ENCODE measurements at places on chromosomes 2 and 18.

- no peak for DNase-seq
Measured at GRCh38 chr2:118846953-118847761, at the start of gene EN1. Gene EN1 (minus strand): TSS chr2:118847648. CDS start chr2:118847167, 481 bp downstream.

GRCh38 chr2:186345745-186346144 lies 140.3 kb upstream of the ZC3H15 start:
- DNase-seq, result no peak

DNA sequence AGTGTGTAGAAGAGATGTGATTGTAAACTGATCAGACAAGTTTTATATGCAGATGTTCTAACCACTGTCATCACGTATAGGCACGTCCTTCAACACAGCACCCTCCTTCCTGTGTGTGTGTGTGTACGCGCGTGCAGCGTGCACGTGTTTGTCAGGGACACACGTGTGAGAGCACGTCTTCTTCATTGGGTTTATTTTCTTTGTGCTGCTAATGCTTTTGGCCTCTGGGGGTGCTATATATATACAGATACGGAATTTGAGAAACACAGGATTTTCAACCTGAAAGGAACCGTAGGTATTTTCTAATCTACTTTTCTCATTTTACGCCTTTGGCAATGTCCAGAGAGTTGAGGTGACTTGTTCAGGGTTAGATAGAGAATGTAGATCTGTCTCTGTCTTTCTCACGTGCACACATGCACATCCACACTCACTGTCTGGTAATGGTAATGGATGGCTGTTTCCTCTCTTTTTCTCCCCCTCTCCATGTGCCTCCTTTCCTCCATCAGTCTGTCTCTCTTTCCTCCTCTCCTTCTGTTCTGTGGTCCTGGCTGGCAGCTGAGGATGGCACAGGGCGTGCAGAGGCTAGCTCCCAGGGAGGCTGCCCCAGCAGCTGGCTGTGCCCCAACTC lies 13.4 kb upstream of the CELF4 start:
- DNase-seq, result peak; percentile 61

- no peak for DNase-seq
Measured at GRCh38 chr2:240478346-240479110, 43.1 kb downstream of the GPC1 start.

DNA sequence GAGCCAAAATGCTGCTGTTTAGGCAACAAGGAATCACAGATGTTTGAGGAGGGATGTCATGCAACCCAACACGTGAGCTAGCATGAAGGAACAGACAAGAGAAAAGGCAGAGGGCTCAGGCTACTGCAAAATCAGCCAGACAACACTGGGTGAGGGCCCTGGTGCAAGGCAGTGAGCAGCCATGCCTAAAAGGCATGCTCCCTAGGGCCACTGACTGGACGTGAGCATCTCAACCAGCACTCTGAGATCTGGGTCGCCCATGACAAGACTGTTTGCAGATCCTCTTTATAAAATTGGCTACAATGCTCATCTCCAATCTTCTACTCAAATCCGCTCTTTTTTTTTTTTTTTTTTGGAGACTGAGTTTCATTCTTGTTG lies 49.1 kb downstream of the KIAA2012 start:
- DNase-seq, result no peak

GRCh38 chr2:103986001-103986400 lies 867.9 kb upstream of the POU3F3 start:
- no peak for DNase-seq

DNA sequence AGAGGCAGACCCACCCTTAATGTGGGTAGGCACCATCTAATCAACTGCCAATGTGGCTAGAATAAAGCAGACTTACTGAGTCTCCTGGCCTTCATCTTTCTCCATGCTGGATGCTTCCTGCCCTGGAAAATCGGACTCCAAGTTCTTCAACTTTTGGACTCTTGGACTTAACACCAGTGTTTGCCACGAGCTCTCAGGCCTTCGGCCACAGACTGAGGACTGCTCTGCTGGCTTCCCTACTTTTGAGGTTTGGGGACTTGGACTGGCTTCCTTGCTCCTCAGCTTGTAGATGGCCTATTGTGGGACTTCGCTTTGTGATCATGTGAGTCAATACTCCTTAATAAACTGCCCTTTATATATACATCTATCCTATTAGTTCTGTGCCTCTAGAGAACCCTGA lies 21.9 kb downstream of the ST8SIA5 start:
- DNase-seq, result no peak

- DNase-seq, result no peak
Measured at GRCh38 chr2:71611781-71612527, 158.6 kb downstream of the DYSF start.

DNA sequence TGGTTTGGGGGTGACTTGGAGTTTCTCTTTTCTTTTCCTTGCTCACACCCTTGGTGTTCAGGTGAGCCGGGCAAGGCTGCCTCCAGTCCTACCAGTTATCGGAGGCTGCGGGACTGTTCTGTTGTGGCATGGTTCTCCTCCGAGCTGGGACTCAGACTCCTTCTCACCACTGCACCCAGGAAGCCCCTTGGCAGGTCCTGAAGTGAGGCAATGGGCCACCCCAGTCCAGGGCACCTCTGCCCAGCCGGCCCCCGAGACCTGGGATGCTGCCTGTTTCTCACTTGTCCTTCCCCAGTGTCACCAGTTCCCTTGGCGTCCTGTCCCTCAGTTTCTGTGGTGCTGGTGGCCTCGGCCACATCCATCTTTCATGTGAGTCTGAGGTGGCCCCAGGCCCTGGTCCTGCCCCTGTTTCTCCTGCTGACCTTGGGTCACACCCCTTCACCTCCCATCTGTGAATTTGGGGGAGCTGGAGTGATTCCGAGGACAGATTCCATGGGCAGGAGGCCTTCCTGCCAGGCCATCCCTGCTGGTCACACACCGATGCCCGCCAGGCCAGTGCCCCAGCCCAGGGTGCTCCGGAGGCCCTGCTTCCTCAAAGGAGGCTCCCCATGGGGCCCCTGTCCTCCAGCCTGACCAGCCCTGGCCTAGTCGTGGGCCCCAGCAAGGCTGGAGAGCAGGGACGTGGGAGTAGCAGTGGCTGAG lies 6.6 kb upstream of the KLHL30 start:
- DNase-seq, result no peak

GRCh38 chr2:74471332-74472065 lies 981 bp downstream of the MRPL53 start:
- DNase-seq, result no peak

DNA sequence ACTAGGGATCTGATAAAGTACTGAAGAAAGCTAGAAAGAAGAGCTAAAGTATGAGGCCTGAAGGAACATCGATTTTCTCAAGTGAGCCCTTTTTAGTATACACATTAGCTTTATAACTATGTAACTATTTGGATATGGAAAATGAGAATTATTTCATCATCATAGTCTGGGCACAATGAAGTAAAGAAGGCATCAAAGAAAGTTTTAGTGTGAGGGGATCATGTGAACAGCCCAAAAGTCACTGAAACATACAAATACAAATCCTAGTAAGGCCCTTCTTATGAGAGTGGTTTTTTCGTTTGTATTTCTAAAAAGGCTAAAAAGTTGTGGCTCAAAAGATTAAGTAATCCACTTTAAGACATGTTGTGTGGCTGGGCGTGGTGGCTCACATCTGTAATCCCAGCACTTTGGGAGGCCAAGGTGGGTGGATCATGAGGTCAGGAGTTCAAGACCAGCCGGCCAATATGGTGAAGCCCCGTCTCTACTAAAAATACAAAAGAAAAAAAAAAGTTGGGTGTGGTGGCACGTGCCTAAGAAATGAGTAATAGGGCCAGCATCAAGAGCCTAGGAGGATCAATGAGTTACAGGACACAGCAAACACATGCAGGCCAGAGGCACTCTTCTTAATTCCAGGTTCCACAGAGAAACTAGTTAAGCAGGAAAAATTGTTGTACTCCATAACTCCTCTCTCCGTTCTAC lies 61.9 kb downstream of the PUM2 start:
- no peak for DNase-seq

- DNase-seq, result no peak
Measured at GRCh38 chr18:58507880-58508279, 121.0 kb downstream of the ALPK2 start.

DNA sequence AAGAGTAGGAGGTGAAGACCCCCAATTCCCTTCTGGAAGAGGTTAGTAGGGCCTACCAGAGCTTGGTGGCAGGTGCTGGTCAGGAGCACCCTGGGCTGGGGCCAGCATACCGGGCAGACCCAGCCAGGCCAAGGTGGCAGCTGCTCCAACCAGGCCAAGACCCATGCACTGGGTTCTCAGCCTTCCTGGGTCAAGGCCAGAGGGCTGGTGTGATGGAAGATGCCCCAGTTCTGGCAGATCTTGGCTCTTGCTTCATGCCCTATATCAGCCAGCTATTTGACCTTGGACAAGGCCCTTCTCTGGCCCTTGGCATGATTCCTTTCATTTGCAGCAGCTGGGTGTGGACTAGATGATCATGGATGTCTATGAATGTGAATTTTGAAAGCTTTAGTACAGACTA lies 57.7 kb downstream of the PRKCE start:
- no peak for DNase-seq

GRCh38 chr18:75421656-75422055 lies 5.8 kb downstream of the SMIM21 start:
- no peak for DNase-seq
